ENCODE measurements at places on chromosomes 5 and 9.

DNA sequence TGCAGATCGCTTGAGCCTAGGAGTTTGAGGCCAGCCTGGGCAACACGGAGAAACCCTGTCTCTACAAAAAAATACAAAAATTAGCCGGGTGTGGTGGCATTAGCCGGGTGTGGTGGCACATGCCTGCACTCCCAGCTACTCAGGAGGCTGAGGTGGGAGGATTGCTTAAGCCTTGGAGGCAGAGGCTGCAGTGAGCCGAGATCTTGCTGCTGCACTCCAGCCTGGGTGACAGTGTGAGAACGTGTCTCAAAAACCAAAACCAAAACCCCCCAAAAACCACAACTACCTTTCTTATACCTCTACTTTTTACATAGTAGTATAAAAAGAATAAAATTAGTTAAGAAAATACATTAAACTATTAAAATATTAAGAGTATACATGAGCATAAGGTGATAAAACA lies 121.2 kb downstream of the RAPGEF6 start:
- no peak for DNase-seq

GRCh38 chr5:43804041-43804440 lies 201.1 kb downstream of the NNT start:
- DNase-seq: no peak

DNA sequence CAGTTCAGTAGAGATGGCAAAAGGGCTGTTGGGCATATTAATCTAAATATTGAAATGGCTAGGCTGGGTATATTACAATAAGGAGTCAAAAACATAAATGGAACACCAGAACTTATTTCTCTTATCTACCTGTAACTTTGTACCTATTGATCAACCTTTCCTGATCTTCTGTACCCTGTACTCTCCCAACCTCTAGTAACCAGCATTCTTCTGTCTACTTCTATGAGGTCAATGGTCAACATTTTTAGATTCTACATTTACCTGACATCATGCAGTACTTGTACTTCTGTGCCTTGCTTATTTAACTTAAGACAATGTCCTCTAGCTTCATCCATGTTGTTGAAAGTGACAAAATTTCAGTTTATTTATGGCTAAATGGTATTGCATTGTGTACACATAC lies 467.3 kb downstream of the TAF11L14 start:
- no peak for DNase-seq

DNA sequence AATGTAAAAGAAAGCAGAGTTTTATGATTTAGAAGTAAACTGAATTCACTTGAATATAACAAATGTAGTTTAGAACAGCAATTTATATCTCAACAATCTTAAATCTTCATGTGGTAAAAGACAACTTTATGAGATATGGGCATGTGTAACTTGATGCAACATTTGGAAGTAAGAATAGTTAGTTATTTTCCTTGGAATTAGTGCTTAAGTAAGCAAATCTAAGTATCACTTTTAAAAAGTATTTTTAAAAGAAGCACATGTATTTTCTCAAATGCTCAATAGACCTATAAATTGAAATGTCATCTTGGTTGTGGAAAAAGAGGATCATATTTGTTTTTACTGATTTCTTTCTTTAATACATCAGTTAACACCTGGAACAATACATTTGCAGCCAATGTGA lies 340.3 kb upstream of the CDH6 start:
- no peak for DNase-seq

DNA sequence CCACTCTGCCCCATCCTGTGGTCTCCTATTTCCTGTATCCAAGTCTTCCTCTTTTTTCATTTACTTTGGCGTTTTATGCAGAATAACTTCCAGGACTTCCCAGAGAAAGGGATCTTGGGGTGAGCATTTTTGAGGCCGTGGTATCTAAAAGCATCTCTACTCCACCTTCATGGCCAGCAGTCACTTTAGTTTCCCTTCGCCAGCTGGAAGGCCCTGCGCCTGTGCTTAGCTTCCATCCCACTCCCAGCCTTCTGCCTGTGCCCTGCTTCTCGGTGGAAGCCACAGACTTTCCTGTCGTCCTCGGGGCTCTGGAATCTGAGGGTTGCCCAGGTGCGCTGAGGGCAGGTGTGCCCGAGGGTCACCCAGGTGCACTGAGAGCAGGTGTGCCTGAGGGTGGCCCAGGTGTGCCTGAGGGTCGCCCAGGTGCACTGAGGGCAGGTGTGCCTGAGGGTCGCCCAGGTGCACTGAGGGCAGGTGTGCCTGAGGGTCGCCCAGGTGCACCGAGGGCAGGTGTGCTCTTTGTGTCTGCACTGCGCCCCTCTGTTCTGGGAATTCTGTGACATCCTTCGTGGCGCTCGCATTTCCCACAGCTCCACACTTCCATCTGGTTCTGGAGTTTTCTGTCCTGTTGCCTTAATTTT lies 32.4 kb upstream of the LRRC14B start:
- DNase-seq: no peak

GRCh38 chr9:22030101-22030598 lies 21.0 kb upstream of the CDKN2B start:
- peak; percentile 56 for DNase-seq
